Stimulated activated CD4-positive, alpha-beta T cell treated with anti-CD3 and anti-CD28 coated beads, Interleukin-1b, Interleukin-23, amount 100 ng/mL, for 48 hours (primary cell): ENCODE measurements at places on chromosomes 2 and 18.
A peak's percentile ranks its signal among the peaks of the same experiment; 100 is the strongest.

- no peak for DNase-seq
Measured at GRCh38 chr2:32801741-32802140, 145.0 kb upstream of the LTBP1 start.

GRCh38 chr2:47058003-47058931 is 96.8 kb downstream of the STPG4 start:
- no peak for DNase-seq

- no peak for DNase-seq
Measured at GRCh38 chr18:647304-647703, 10.1 kb upstream of the TYMS start.

DNA sequence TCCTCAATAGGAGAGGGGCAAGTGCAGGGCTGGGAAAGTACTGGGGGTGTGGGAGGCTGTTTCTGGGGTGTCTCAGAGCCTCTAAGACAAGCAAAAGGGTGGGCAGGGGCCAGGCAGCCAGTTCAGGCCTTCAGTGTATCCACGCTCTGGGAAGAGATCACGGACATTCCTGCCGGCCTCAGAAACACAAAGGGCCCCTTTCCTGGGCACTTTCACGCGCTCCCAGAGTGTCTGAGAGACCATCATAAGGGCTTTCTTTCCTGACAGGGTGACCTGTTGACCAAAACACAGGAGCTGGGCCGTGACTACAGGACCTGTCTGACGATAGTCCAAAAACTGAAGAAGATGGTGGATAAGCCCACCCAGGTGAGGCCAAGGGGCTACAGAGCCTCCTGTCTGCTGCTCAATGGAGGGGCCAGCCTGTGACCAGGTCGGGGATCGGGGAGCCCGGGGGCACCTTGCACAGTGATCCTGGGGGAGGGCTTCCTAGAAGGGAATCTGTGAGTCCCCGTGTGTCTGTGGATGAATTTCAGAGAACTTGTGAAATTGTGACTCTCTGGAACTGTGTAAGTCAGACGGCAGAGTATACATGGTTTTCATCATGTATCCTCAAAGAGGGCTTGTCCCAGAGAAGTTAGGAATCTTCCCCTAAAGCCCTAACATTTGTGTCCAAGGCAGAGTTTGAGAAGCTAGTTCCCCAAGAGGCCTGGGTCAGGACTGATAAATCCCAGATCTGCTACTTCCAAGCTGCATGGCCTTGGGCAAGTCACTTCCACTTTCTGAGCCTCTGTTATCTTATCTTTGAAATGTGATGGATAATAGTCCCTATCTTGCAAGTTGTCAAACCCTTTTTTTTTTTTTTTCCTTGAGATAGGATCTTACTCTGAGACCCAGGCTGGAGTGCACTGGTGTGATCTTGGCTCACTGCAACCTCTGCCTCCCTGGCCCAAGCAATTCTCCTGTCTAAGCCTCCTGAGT is 1.8 kb downstream of the GNLY start:
- DNase-seq: no peak

DNA sequence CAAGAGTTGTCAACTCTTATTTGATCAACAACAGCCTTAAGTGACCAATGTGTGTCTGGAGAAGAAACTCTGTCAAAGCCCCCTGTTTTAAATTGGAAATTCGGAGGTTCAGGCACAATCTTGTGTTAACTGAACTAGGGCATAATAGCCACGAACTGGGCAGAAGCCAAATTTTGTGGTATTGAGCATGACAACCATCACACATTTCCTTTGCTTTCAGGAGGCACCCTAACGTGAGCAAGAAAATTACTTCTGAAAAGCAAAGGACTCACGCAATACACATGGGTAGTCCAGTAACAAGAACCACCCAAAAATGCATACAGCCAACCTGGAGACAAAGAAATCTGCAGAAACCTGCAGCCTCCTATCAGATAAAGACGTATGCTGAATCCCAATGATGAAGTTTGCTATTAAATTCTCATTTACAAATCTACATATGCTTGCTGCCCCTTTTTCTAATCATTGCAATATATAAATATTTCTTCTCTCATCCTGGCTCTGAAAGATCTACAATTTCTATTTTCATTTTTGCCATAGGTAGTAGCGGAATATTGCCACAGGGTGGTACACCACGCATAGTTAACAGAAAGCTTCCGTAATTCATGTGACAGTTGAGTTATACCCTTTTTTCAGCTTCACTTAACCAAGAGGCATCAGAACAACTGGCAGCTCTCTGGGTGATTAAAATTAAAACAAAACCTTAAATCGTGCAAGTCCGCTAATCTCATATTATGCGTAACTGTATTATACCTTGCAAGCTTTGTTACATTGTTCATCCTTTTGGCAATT is 495.8 kb downstream of the NRXN1 start:
- DNase-seq: no peak

DNA sequence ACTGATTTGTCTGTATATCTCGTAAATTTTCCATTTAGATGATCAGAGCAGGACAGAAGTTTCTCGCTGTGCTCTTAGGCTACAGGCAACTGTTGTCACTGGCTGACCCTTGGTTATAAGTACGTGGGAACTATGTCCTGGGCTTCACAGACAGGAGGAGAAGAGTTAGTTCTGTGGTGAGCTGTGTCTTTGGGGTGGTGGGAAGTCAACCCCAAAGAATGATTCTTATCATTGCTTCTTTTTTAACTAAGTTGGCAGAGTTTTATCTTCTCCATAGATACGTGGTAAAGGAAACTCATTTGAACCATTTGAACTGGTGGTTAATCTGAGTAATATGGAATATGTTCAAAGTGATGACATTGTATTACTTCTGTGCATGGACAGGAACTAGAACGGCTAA is 230.6 kb upstream of the EPAS1 start:
- DNase-seq: no peak

DNA sequence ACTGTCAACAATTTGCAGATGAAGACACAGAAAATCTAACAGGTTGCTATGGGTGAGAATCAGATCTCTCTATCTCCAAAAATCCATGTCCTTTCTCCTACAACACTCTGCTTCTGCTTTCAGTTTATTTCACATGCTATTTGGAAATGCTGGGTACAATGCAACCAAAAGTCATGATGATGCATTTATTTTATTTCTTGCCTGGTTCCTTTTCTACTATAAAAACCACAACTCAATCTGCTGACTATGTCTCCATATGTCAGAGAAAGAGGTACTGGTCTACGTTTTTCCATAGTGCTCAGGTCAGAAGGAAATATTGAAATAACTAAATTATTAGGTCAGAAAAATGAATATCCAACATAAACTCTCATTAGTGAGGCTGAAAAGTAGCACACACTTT is 20.5 kb downstream of the RAD51AP2 start:
- no peak for DNase-seq

- DNase-seq: no peak
Measured at GRCh38 chr2:180325416-180326120, 318.5 kb upstream of the CWC22 start.

DNA sequence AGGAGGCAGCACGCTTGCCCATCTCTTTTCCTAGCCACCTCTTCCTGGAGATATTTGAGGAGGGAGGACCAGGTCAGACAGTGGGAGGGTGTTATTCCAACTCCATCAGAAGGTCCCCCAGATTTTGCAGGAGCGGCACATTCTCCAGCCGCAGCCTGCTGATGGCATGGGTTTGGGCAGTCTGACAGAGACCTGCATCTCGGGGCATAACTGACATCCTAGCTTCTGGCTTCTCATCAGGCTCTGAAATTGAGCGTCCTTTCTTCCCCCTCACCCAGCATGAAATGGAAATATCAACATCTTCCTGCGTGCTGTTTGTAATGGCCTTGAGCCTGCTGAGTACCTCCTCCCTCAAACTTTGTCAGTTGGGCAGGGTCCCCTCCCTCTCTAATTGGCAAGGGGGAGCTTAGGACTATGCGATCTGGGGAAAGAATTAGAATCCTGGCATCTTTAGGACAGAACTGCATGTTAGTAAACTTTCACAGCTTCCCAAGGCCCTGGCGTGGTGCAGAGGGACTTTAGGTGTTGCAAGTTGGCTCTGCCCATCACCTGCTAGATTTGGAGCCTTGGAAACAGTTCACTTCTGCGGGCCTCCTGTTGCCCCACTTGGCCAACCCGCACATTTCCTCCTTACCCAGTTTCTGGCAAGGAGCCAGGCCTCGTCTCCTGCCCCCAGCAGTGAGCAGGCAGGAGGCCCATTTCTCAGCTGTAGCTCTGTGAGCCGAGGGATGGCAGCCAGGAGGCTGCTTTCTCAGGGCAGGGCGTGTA is 2.2 kb downstream of the ITM2C start:
- no peak for DNase-seq

- no peak for DNase-seq
Measured at GRCh38 chr2:100880730-100881129, 60.8 kb downstream of the NPAS2 start.

DNA sequence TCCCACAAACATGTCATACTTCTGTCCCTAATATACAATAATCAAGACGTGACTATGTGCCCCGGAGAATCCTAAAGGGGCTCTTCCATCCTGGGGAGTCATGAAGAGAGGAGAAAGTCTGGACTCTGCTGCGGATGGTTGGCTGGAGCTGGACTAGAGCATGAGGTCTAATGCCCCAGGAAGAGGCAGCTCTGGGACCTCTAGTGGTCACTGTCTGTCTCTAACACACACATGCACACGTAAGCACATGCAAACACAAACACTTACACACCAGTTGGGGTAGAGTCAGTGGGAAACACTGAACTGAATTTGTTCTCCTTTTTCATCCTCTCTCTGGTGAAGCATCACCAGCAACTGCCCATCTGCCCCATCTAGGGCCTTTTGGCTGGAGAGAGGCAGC is 271.6 kb downstream of the TDRD15 start:
- no peak for DNase-seq

DNA sequence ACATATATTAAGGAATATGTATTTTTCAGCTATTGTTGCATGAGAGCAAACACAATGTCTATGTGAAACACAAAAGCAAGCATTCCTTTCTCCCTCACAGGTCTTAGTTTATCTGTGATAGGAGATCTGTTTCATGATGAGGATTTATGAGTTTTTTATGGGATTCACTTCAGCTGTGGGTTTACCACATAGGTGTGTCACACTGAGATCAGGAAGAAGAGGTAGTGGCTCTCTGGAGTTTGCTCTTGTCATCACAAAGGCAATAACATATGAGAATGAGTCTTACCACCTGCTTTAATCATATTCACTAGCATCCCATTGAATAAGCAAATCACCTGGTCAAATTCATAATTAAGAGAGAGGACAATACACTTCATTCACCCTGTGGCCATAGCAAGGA is 960.3 kb upstream of the SLC39A10 start:
- no peak for DNase-seq

DNA sequence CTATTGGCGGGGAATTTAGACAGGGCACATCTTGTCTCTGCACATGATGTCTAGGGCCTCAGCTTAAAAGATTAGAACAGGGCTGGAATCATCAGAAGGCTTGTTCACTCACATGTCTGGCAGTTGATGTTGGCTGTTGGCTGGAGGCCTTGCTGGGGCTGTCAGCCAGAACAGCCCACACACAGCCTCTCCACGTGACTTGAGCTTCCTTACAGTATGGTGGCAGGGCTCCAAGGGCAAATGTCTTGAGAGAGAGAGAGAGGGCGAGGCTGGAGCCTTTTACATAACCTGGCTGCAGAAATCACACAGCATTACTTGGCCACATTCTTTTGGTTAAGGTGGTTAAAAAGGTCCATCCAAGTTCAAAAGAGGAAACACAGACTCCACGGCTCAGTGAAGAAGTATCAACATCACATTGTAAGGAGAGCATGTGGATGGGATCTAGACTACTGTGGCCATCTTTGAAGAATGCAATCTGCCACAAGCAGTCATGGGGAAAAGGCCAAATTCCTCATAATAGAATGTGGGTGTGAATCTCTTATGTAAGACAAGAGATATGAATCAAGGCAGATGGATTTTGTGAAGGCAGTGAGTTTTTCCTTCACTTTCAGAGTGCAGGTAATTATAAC is 30.4 kb downstream of the SRSF7 start:
- no peak for DNase-seq

GRCh38 chr2:223722226-223722625 is 115.2 kb downstream of the AP1S3 start:
- DNase-seq: no peak

DNA sequence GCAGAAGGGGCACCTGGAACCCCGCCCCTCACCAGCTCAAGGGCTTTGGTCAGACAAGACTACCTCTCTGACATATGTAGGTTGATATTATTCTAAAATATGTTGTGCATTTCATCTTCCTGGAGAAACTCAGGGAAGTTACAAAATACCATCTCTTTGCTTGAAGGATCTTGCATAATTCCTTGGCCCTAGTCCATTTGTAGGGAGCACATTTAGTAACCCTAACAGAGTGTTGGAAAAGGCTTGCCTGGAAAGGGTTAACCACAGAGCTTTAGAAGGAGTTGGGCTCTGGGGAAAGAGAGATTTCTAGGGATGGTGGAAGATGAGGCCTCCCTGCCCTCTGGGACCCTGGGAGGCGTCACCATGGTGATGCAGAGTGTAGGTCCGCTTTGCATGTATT is 143.0 kb upstream of the SLC1A4 start:
- DNase-seq: no peak

GRCh38 chr2:201414099-201415023 is 36.9 kb downstream of the TRAK2 start:
- DNase-seq: no peak

GRCh38 chr18:2906704-2907549 is 60.1 kb downstream of the EMILIN2 start:
- peak; percentile 35 for DNase-seq

GRCh38 chr2:84231478-84231877 is 227.6 kb downstream of the SUCLG1 start:
- DNase-seq: no peak

GRCh38 chr2:210458395-210458794 is 18.2 kb downstream of the LANCL1 start:
- DNase-seq: no peak

GRCh38 chr18:28147674-28148171 is 29.2 kb downstream of the CDH2 start:
- DNase-seq: no peak

DNA sequence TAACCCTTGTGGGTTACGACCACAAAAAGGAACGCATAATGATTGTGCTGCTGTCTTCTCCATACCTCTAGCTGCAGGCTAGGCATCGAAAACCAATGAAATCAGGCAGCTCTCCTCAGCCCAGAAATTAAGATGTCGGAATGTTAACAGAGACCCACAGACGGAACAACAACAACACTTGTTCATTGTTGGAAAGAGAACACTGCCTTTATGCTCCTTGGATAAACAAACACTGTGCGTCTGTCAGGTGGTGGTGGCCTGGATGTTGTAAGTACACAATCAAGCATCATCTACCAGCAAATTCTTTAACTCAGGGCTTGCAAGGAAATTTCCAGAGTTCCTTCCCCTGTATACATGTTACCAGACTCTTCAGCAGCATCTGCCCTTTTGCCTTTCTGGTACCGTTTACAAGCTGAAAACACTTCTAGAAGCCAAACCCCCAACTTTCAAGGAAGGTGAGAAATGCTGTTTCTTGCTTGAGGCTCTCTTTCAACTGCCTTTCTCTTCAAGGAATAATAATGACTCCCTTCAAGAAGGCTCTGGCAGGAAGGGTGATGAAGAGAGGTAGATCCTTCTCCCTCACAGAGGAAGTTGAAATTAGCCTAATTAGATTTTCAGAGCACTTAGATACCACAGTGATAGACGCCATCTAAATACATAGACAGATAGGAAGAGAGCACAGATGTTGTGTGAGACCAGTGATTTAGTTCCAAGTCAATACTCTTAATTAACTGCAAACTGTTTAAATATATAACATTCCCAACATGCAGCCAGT is 332.7 kb downstream of the ZNF521 start:
- no peak for DNase-seq

GRCh38 chr2:24022324-24022974 is 12.6 kb downstream of the MFSD2B start:
- no peak for DNase-seq
